T-helper 17 cell (primary cell): ENCODE measurements at places on chromosomes 2 and 18. TPM values are rescaled to one million over a fixed set of nuclear protein-coding genes. Genes with fewer than 3 reads are reported as not detected.

Gene AP1S3
- 1.6 TPM for total RNA-seq

GRCh38 chr2:213679894-213680293 lies 395.6 kb downstream of the SPAG16 start:
- H3K27me3 ChIP-seq = no peaks in the 10 kb centered on the region
- H3K4me1 ChIP-seq = no peaks in the 10 kb centered on the region
- DNase-seq = no peak
- H3K27ac ChIP-seq = no peak overlapping the region
- H3K4me3 ChIP-seq = no peak overlapping the region
- no peaks in the 10 kb centered on the region for H3K36me3 ChIP-seq

DNA sequence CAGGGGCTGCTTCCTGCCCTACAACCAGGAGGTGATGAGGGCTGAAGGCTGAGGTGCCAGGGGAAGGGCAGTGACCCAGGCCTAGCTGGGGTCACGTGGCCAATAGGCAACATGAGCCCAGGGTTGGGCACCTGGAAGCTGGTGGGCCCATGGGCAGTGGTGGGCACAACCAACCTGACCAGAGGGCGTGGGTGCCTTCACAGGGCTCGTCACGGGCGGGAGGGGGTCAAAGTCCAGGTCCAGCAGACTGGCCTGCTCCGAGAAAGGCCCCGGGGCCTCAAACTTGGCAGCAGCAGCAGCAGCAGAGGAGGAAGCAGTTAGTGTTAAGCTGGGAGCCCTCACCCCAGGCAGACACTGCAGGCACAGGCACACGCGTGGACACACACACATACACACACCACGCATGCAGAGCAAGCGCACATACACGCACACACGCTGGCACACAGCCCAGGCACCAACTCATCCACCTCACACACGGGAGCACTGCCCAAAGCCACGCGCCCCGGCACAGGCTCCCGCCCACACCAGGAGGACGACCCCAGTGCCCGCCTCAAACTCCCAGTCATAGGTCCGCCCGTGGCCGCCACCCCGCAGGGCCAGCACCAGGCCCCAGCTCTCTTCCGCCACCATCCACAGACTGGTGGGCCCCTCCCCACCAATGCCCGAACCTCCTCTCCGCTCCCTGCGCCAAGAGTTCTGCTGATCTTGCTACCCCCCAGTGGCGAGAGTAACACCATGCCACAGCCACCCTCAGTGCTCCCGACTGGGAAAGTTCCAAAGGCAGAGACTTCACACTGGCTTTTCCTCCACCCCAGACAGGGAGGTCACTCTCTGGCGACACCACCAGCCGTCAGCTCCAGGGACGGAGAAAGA lies 53.0 kb downstream of the BIN1 start:
- H3K4me1 ChIP-seq = peaks cover 16% of the 10 kb centered on the region
- no peaks in the 10 kb centered on the region for H3K27me3 ChIP-seq
- peaks cover 3% of the 10 kb centered on the region for H3K36me3 ChIP-seq

- no peak overlapping the region for H3K27ac ChIP-seq
- H3K4me1 ChIP-seq = peaks cover 8% of the 10 kb centered on the region
- H3K36me3 ChIP-seq = peaks cover 9% of the 10 kb centered on the region
- H3K4me3 ChIP-seq = no peak overlapping the region
- no peak for DNase-seq
These were observed 12.1 kb downstream of the HS1BP3 start for GRCh38 chr2:20638646-20639430.

Gene SFT2D3
- total RNA-seq = 5.9 TPM

DNA sequence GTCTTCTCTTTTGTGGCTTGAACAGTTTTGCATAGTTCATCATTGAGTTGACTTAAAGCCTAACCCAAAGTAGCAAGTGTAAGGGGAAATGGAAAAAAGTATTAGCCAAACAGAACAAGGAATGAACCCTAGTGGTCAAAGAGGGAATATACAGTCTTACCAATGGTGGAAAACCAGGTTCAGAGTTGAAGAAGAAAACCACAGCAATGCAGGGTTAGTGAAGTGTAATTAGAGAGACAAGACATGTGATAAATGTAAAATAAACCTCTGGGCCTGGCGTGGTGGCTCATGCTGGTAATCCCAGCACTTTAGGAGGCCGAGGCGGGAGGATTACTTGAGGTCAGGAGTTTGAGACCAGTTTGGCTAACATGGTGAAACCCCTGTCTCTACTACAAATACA lies 2.4 kb downstream of the TTN start:
- peaks cover 7% of the 10 kb centered on the region for H3K27me3 ChIP-seq
- no peaks in the 10 kb centered on the region for H3K36me3 ChIP-seq
- H3K27ac ChIP-seq = no peak overlapping the region
- H3K4me1 ChIP-seq = no peaks in the 10 kb centered on the region
- no peak overlapping the region for H3K4me3 ChIP-seq

Gene CYTIP
- 294 TPM for total RNA-seq

GRCh38 chr2:179059026-179059700 lies 9.2 kb upstream of the CCDC141 start:
- no peaks in the 10 kb centered on the region for H3K36me3 ChIP-seq
- H3K27ac ChIP-seq = no peak overlapping the region
- no peaks in the 10 kb centered on the region for H3K4me1 ChIP-seq
- H3K4me3 ChIP-seq = no peak overlapping the region
- no peak for DNase-seq
- no peaks in the 10 kb centered on the region for H3K27me3 ChIP-seq

DNA sequence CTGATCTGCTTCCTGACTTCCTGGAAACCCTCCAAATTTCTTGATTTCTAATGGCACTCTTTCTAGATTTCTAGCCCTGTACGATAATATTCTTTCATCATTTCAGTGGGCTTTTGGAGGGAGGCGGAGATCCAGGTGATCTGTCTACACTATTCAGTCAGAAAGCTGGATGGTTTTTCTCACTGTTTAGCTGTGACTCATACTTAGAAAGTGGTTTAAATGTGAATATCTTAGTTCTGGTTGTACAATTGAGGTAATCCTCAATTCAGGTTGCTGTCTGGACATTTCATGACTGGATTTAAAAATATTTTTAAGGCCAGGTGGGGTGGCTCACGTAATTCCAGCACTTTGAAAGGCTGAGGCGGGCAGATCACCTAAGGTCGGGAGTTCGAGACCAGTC lies 20.8 kb downstream of the SEH1L start:
- H3K27me3 ChIP-seq = no peaks in the 10 kb centered on the region
- H3K36me3 ChIP-seq = peaks cover 7% of the 10 kb centered on the region
- DNase-seq = no peak
- peaks cover 10% of the 10 kb centered on the region for H3K4me1 ChIP-seq
- H3K27ac ChIP-seq = no peak overlapping the region

GRCh38 chr2:150374492-150374891 lies 113.0 kb downstream of the RND3 start:
- H3K4me1 ChIP-seq = no peaks in the 10 kb centered on the region
- H3K27me3 ChIP-seq = no peaks in the 10 kb centered on the region
- H3K27ac ChIP-seq = no peak overlapping the region
- no peak overlapping the region for H3K4me3 ChIP-seq
- H3K36me3 ChIP-seq = no peaks in the 10 kb centered on the region
- DNase-seq = no peak

Gene DQX1
- not detected for total RNA-seq

- DNase-seq = no peak
- H3K27ac ChIP-seq = no peak overlapping the region
- peaks cover 2% of the 10 kb centered on the region for H3K36me3 ChIP-seq
- H3K27me3 ChIP-seq = peaks cover 56% of the 10 kb centered on the region
- no peak overlapping the region for H3K4me3 ChIP-seq
These were observed 170.0 kb downstream of the HRH4 start for GRCh38 chr18:24630346-24630880.

Gene SCN9A
- not detected for total RNA-seq

- H3K4me3 ChIP-seq = no peak overlapping the region
- no peak for DNase-seq
- H3K4me1 ChIP-seq = peaks cover 2% of the 10 kb centered on the region
- H3K36me3 ChIP-seq = no peaks in the 10 kb centered on the region
- no peak overlapping the region for H3K27ac ChIP-seq
These were observed 154.4 kb downstream of the NAPG start for GRCh38 chr18:10680271-10680596.

DNA sequence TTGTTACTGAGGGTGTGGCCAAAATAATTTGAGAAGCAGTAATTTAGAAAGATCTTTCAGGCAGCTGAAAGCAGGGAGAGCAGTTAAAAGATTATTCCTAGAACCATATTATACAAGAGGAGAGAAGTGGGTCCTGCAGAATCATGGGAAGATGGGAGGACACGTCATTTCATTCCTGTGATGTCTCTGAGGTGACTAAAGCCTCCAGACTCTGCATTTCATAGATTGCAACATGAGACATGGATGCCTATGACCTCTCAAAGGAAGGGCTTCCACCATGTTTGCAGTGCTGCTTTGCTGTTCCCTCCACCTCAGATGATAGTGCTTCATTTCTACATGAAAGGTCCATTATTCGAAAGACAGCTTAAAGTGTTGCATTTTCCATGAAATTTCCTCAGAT lies 788.4 kb downstream of the TSN start:
- no peak for DNase-seq
- no peak overlapping the region for H3K4me3 ChIP-seq
- no peaks in the 10 kb centered on the region for H3K36me3 ChIP-seq
- H3K27me3 ChIP-seq = no peaks in the 10 kb centered on the region
- H3K27ac ChIP-seq = no peak overlapping the region
- no peaks in the 10 kb centered on the region for H3K4me1 ChIP-seq

Gene CSRNP3
- not detected for total RNA-seq

Gene FAM124B
- total RNA-seq = 3.3 TPM

DNA sequence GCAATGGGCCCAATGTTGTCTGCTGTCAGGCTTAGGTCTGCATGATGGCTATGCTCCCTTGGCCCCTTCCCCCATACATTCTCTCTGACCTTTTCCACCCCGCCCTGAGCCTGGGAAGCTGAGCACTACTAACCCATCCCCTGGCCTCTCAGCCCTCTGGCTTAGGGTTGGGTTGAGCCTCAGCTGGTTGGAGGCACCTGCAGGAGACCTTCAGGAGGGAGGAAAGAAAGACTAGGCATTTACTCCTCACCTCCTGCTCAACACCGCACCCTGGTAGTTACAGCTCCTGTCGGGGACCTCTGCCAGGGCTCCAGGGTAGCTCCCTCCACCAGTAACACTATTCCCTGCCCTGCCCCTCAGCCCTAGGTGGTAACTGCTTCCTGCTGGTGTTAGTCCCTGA lies 80.5 kb downstream of the GALNT14 start:
- H3K4me1 ChIP-seq = no peaks in the 10 kb centered on the region
- H3K27ac ChIP-seq = no peak overlapping the region
- H3K36me3 ChIP-seq = peaks cover 2% of the 10 kb centered on the region
- DNase-seq = no peak

DNA sequence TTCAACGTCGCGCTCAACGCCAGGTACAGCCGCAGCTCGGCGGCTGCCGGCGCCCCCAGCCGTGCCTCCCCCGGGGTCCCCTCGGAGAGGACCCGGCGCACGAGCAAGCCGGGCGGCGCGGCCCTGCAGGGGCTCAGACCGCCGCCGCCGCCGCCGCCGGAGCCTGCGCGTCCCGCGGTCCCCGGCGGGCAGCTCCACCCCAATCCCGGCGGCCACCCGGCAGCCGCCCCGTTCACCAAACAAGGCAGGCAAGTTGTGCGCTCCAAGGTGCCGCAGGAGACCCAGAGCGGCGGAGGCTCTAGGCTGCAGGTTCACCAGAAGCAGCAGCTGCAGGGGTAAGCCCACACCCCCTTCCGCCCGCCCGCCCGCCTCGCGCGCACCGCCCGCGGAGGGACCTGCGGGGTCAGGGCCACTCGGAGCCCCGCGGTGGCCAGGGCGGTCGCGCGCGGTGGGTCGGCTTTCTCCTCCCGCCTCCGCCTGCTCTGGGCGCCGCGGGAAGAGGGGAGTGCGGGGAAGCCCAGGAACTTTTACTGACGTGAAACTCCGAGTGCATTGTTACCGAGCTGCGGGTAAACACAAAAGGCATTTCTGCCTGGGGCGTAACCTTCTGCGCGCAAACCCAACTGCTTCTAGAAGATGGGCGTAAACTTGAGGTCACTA lies 861 bp downstream of the LTBP1 start:
- DNase-seq = peak; percentile 8
- H3K4me3 ChIP-seq = peak overlapping the region; percentile 84
- H3K27me3 ChIP-seq = peaks cover 39% of the 10 kb centered on the region
- peaks cover 6% of the 10 kb centered on the region for H3K4me1 ChIP-seq
- no peak overlapping the region for H3K27ac ChIP-seq
- no peaks in the 10 kb centered on the region for H3K36me3 ChIP-seq

Gene NEDD4L
- total RNA-seq = 9.8 TPM

Gene FIGN
- not detected for total RNA-seq

DNA sequence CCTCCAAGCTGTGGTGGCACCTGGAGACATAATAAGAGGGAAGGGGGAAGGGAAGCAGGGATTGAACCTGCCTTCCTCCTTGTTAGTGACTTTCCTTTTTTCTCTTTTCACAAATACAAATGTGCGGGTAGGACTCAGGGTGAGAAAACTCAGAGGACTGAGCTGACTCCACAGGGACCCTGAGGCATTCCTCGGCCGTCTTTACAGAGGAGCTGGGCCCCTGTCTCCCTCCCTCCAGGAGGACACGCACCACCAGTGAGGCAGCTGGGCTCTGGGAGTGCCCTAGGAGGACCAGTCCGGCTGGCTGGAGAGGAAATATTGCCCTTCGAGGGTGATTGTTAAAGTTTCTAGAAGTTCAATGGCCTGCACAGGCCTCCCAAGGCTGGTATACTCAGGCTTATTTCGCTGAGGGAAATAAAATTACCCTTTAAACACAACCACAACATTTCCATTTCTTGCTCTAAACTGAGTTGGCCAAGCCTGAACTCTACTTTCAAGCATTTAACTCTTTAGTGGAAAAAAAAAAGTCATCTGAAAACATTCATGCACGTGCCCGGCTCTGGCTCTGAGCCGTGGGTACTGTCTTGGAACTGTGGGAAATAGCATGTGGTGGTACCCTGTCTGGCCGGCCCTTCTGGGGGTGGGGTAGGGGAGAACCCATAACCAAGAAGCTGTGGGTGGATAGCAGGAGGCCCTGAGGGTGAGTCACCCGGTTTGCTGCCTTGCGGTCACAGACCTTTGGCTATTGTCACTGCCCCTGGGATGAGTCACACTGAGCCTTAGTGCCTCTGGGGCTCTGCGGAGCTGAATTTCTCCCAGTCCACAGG lies 116.0 kb downstream of the COPS8 start:
- H3K4me3 ChIP-seq = no peak overlapping the region
- no peak for DNase-seq
- H3K36me3 ChIP-seq = no peaks in the 10 kb centered on the region
- peaks cover 65% of the 10 kb centered on the region for H3K27me3 ChIP-seq

Gene ANKRD62
- total RNA-seq = not detected

DNA sequence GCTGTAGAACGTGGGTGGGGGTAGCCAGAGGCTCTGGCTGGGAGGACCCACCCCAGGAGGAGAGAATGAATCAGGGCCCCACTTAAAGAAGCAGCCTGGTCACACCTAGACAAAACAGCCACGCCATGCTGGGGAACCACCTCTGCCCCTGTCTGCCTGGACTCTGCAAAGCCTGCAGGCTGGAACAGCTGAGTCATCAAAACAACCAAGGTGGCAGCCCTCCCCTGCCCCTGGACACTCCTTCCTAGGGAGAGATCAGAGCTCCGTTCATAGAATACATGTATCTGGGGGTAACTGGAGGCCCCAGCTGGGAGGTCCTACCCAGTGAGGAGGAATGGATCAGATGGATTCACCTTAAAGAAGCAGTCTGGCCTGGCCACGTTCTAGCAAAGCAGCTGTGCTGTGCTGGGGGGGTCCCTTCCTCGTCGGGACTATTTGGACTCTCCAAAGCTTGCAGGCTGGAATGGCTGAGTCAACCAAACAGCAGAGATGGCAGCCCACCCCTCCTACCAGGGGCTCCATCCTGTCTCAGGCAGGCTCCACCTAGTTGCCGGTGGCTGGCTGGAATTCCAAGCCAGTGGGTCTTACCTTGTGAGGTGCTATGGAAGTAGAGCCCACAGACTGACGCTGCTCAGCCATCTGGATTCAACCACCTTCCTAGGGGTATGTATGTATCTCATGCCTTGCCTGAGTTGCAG lies 50.5 kb upstream of the NT5C1B start:
- H3K4me3 ChIP-seq = no peak overlapping the region
- no peak overlapping the region for H3K27ac ChIP-seq
- H3K27me3 ChIP-seq = no peaks in the 10 kb centered on the region
- DNase-seq = no peak
